Frontal cortex (tissue), 4 donors: ENCODE measurements at places on chromosomes 6 and 20.
A peak's percentile ranks its signal among the peaks of the same experiment; 100 is the strongest.

DNA sequence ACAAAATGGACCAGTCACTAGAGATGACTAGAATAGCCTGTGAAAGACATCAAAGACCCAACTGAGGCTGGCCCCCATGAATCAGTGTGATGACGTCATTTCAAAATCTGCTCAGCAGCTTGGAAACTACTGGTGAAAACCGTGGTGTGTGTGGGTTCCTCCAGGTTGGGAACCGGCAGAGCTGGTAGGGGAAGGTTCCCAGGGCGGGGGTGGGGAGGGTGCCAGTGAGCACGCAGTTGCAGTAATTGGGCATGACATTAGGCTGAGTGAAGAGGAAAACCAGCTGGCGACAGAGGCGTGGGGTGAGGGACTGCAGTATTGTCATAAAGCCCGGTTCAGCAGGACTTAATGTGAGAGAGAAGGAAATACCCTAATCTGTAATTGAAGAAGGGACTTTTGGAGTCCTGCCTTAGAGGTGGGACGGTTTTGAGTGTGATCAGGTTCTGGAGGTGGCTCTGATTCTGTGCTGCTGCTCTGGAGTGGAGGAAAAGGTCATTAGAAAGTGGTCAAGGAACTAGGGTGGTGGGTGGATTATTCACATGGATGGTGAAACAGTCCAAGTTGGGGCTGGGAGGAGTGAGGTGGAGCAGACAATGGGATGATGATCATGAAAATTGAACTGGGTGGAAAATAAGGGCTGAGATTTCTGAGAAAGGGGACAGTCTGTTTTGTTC lies 52.0 kb upstream of the MTHFD1L start:
- no peak for DNase-seq

GRCh38 chr6:110548110-110548847 lies 71.9 kb upstream of the SLC22A16 start:
- DNase-seq: no peak

DNA sequence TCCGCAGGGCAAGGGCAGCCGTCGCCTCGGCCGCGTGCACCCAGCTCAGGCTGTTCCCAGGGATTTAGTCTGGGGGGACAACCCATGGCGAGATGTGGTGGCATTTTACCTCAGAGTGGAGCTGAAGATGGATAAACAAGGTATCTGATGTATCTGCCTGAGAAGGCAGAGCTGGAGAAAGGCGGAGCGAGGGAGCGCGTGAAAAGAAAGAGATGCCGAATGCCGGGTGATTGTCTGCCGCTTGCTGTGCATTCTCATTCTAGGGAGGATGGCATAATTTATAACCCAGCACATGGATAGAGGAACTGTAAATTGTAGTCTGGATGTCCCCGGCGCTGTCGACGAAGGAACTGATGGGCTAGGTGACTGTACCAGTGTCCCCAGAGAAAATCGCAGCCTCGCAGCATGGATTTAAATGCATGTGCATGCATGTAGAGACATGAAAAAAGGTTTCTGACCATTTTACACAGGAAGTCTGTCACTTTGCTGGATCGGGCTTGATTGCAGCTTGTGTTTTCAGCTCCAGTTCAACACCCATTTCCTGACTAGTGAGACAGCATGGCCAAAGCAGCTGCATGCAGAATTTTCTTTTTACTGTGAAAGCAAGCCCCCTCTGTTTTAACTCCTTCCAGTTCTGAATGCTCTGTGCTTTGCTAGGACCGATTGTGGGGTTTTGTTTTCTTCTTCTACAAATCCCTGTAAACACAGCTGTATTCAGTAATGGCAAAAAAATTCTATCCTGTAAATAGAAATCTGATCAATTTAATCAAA lies 149.7 kb downstream of the PRL start:
- no peak for DNase-seq

GRCh38 chr6:27145731-27146455 lies 101.6 kb upstream of the PRSS16 start:
- peak; percentile 32 for DNase-seq

DNA sequence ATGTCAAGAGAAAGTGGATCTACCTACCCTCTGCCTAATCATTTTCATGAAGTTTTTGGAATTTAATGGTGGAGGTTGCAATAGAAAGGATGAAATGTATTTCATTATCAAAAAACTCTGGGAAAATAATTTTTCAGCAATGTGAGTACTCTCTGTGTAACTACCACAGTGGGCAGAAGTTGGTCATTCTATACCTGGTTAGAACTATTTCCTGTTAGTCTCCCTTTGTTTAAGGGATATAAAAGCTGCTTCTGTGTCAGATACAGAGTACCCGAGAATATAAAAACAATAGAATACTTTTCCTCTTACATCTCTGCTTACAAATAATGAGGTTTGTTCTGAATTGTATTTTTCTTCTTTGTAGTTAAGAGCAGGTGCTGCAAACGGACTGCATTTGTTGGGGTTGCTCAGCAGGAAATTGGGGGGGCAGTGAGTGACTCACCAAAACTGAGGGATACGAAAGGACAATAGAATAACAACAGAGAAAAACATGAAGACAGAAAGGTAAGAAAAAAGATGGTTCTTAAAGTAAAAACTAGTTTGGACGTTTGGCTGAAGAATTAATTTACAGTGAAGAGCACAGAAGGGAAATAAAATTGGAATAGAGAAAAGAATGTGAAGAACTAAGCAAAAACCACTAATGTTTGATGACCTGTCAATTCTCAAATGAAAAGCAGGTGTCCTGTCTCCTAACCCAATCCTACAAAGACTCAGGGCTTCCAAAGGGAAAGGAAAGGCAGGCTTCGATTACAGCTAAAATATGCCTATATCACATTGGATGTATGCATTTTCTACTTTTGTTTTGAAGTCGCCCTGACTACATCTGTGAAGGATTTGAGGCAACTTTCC lies 703.1 kb downstream of the RFPL4B start:
- DNase-seq: no peak

DNA sequence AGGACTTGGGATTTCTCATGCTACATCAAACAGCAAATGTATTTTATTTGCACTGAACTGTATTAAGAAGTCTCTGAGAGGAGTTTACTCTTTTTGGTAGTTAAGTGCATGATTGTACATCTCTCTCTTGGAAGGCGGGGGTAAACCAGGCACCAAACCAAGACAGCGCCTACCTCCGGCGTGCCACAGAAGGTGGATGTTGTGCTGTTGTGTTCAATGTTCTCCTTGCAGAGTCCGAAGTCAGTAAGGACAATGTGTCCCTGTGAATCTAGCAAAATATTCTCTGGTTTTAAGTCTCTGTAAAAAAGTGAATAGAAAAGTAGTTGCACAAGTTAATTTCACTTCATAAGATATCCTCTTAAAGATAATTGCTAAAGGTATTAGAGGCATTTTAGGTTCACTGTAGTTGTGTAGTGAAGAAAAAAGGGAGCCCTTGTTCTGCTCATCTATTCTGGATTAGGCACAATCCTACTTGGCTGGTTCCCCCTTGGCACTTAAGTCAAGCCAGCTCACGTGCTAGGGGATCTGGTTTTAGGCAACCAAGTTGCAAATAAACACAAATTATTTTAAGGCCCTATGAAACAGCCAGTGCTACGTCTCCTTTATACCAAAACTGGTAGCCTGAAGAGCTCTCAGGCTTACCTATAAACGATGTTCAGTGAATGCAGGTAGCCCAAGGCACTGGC lies 119.7 kb upstream of the SLC2A12 start:
- no peak for DNase-seq

DNA sequence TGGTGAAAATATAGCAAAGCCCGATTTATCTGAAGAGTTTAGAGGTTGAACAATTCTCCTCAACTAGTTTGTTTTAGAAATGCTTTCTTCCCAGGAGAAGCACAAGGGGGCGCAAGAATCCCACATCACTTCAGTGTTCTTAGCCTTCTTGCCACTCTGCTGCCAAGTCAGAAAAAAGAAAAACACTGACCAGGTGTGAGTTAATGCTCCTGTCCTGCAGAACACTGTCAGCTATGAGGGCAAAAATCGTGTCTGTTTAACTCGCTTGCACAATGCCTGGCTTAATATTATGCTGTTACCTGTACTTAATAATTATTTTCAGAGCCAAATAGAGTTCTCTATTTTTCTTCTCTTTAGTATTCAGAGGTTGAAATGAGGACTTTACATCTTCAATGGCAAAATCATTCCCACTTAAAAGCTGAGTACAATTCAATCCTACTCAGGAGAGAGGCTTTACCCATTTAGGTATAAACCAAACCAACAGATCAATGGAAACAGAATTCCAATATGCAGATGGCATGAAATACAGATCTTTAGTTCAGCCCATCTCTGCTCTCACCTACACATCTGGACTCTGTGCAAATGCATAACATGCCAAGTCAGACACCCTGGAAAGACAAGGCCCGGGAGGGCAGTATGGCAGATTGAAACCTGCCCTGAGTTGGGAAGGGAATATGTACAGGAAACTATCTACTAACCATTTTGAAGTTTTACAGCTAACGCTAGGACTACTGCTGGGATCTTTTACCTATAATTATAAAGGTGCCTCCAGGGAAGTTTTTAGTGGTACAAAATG lies 71.4 kb upstream of the TULP1 start:
- peak; percentile 43 for DNase-seq

DNA sequence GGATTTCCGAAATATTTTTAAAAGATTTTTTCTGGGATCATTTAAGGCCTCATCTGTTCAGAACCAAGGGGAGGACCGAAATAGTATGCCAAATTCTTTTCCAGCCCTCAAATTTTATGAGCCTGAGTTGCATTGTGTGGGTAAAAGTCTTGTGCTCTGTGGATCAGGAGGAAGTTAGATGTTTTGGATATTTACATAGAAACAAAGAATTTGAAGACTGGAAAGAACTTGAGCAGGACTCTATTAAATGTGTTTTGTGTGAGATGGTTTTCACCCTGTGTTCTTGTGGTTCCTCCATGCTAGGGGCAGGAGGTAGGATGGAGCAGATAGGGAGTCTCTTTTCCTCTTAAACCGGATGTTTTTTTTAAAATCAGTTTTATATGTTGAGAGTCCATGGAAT lies 329.1 kb downstream of the LAMA2 start:
- DNase-seq: no peak

- no peak for DNase-seq
Observed at GRCh38 chr20:47351643-47352331, 4.7 kb downstream of the ZMYND8 start.

- no peak for DNase-seq
Observed at GRCh38 chr6:90895299-90896074, 308.6 kb upstream of the MAP3K7 start.
